ENCODE measurements at places on chromosomes 1 and 21. TPM values are rescaled to one million over a fixed set of nuclear protein-coding genes. Genes with fewer than 3 reads are reported as not detected.
A peak's percentile ranks its signal among the peaks of the same experiment; 100 is the strongest.

- peaks cover 47% of the 10 kb centered on the region for H3K4me1 ChIP-seq
- peak within 1 kb of the TSS; percentile 70 for H3K27ac ChIP-seq
- H3K27me3 ChIP-seq: no peaks in the 10 kb centered on the region
- no peaks in the 10 kb centered on the region for H3K36me3 ChIP-seq
- H3K4me3 ChIP-seq: no peak within 1 kb of the TSS
Measured at GRCh38 chr1:16017461-16018303, at the start of gene HSPB7. HSPB7 (minus strand) TSS chr1:16018043; CDS start chr1:16017963, 80 bp downstream.

GRCh38 chr1:66478116-66478515 lies 55.8 kb upstream of the SGIP1 start:
- no peaks in the 10 kb centered on the region for H3K27me3 ChIP-seq
- no peaks in the 10 kb centered on the region for H3K36me3 ChIP-seq
- H3K27ac ChIP-seq: no peak overlapping the region
- H3K4me3 ChIP-seq: no peak overlapping the region
- no peak for DNase-seq

DNA sequence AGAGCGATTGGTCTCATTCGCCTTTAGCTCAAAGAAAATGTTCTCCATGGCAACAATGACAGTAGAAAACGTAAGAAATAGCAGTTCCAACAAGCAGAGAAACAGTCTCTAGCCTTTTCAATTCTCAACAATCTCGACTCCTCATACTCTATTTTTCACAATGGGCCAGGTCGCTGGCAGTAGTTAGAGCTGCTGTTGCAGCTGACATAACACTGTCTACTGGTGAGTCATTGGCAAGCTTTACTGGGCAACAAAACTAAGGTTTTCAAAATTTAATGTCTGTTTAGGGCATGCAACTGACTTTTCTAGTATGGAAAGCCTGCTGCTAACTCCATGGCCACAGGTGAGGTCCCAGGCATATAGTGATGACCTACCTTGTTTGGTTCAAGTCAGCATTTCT lies 221.1 kb upstream of the KAZN start:
- no peak overlapping the region for H3K4me3 ChIP-seq
- no peak overlapping the region for H3K27ac ChIP-seq
- no peaks in the 10 kb centered on the region for H3K27me3 ChIP-seq
- no peaks in the 10 kb centered on the region for H3K4me1 ChIP-seq
- no peak for DNase-seq

DYNLT4 gene
- total RNA-seq: 1.2 TPM

SLFNL1 gene
- total RNA-seq: 1.7 TPM

Data from spleen (tissue), 13 donors.